SK-N-MC (cell line): ENCODE measurements at places on chromosomes 13 and 19.

DNA sequence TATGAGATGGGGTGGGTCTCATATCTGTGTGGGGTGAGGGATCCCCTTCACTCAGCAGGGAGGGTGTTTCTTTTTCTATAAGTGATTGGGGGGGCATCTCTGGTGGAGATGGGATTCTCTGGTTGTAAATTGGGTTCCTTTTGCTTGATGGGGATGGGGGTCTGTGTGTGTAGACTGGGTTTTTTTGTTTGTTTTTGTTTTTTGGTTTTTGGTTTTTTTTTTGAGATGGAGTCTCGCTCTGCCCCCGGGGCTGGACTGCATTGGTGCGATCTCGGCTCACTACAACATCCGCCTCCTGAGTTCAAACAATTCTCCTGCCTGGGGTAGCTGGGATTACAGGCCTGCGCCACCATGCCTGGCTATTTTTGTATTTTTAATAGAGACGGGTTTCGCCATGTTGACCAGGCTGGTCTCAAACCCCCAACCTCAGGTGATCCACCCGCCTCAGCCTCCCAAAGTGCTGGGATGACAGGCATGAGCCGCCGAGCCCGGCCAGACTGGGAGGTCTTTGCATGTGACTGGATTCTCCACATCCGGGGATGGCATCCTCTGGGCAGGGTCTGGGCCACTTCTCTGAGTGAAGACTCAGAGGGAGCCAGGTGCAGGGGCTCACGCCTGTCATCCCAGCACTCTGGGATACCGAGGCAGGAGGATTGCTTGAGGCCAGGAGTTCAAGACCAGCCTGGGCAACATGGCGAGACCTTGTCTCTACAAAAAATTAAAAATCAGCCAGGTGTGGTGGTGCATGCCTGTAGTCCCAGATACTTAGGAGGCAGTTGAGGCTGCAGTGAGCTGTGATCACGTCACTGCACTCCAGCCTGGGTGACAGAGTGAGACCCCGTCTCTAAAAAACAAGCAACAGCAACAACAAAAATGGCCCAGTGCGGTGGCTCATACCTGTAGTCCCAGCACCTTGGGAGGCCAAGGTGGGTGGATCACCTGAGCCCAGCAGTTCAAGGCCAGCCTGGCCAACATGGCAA is 799 bp downstream of the MYBPC2 start:
- DNase-seq = no peak

DNA sequence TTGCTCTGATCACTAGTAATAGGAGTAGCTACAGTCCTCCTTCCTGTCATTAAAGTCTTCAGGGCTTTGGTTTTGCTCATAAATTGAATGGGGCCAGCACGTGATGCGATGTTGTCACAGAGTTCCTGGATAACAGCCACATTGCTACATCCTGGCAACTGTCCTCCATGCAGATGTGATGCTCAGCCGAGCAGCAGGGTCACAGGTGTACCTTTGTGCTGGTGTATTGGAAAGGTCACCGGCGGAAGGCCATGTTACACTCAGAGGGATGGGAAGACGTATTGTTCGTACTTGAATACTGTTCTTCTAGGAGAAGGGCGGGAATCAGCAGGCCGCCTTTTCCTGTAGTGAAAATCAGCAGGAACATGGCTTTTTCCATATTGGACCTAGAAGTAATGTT is 713.8 kb upstream of the GPC6 start:
- no peak for DNase-seq

- no peak for DNase-seq
Measured at GRCh38 chr13:25678398-25678797, 306.6 kb downstream of the ATP8A2 start.

GRCh38 chr13:50608370-50608769 is 235.1 kb downstream of the DLEU7 start:
- DNase-seq = no peak

DNA sequence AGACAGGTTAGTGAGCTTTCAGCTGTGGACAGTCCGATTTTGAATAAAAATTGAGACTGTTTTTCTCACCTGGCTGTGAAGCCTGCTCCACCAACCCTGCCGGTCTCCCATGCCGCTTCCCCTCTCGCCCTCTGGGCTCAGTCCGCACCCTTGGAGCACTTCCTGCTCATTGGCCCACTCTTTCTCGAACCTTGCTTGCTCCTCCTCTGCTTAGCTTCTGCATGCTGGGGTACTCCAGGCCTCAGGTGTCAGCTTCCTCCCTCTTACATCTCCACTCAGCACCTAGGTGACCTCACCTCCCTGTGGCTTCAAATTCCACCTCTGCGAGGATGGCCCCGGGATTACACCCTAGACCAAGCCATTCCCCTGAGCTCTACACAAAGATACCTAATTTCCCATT is 39.6 kb downstream of the C13orf42 start:
- no peak for DNase-seq

- no peak for DNase-seq
Measured at GRCh38 chr13:111917901-111918300, 149.0 kb upstream of the SOX1 start.

GRCh38 chr19:33507021-33507956 is 14.3 kb downstream of the PEPD start:
- no peak for DNase-seq

- DNase-seq = no peak
Measured at GRCh38 chr13:83496501-83496900, 385.8 kb downstream of the SLITRK1 start.

DNA sequence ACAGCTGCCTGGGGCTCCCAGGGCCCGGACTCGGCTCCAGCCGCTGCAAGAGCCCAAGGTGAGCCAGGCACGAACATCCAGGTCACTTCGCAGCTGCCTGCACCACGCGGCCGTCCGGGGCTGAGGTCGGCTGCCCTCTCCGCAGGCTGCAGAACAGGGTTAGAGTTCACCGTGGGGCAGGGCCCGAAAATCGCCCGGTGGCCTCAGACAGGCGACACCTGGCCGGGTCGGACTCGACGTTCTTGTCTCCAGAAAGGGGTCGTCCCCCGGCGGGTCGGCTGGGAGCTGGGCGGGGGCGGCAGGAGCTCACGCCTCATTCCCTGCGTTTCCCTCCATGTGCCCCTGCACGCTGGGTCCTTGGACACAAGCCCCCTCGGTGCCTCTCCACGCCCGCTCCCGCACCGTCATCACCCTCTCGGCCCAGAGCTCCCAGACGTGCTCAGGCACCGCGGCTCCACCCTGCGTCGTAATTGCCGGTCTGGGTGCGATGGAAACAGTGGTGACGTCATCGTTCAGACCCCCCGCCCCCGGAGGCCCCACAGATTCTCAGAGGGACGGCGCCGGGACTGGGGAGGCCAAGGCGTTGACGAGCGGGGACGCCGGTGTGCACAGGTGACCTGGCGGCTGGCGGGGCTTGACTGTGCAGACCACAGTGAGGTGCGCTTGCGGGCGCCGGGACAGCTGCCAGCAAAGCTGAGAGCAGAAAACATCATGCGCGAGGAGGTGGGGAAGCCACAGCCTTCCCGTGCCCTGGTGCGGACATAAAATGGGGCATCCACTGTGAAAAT is 4.0 kb upstream of the GRIN3B start:
- DNase-seq = no peak

DNA sequence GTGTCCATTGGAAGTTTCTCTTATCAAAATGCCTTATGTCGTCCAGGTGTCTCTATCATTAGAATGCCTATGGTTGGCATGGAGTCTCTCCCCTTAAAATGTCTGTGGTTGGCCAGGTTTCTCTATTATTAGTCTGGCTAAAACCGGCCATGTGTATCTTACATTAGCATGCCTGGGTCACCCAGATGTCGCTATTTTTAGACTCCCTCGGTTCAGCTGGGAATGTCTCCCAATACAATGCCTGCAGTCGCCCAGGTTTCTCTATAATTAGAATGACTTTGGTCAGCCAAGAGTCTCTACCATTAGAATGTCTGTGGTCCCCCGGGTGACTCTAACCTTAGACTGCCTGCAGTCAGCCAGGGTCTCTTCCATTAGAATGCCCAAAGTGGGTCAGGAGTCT is 1536.1 kb downstream of the UQCRFS1 start:
- no peak for DNase-seq

- no peak for DNase-seq
Measured at GRCh38 chr13:110125613-110126272, 181.2 kb downstream of the COL4A1 start.

DNA sequence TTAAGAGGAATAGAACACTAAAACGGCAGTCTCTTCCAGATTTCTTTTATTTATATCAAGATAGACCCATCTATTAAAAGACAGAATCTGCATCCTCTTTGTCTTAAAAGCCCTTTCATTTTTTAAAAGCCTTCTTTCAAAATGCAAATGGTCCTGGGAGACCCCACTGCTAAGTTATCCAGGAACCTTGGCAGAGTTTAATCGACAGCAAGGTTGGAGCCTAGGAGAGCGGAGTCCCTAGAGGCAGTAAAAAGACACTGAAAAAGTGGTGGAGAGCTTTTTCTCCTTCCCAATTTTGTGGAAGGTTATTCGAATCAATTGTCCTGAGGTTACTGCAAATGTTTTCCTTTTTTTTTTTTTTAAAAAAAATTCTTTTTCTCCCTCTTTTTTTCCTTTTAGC is 294.7 kb downstream of the NALCN start:
- DNase-seq = no peak

- DNase-seq = no peak
Measured at GRCh38 chr19:31100981-31101380, 248.3 kb downstream of the TSHZ3 start.

GRCh38 chr13:71830736-71831135 is 36.3 kb downstream of the DACH1 start:
- DNase-seq = no peak
